CD4-positive, alpha-beta T cell treated with Interleukin-1 beta for 1 hour (primary cell): ENCODE measurements at places on chromosomes 2 and 18.
A peak's percentile ranks its signal among the peaks of the same experiment; 100 is the strongest.

DNA sequence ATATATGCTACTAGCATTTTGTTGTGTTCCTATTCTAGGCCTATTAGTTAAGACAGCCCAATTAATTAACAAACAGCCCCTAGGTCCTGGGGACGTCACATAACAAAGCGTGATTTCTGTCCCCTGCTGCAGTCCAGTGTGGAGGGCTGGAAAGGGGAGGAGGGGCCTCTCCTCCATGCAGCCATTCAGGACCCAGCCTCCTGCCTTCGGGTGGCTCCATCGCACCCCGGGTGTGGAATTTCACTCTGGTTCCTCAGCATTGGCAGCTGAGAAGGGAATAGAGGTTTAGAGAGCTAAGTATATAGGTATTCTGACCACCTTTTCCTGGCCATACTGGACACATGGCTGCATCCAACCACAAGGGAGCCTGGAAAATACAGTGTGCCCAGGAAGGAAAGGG lies 42.4 kb downstream of the MC2R start:
- DNase-seq: no peak

DNA sequence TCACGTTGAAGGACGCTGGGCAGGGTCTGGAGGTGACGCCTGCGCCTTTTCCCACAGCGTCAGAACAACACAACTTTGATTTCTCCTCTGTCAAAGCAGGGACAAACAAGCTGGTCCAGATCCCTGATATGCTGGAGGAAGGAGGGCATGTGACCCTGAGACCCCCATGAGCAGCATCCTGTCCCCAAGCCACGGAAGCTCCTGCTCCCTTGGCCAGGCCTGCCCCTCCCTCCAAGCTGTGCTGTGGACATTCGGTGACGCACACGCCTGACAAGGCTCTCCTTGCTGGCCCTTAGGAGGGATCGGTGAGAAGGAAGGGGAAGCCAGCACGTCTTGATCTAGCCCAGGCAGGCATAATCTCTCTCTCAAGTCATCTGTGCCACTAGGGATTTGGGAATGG lies 11.3 kb downstream of the MLPH start:
- DNase-seq: no peak

DNA sequence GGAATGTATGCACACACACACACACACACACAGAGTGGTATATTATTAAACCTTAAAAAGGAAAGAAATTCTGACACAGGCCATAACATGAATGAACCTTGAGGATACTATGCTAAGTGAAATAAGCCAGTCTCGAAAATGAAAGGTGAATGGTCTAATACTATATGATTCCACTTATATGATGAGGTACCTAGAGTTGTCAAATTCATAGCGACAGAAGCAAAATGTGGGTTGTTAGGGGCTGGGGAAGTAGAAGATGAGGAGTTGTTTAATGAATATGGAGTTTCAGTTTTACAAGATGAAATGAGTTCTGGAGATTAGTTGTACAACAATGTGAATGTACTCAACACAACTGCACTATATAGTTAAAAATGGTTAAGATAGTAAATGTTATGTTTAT lies 118.1 kb downstream of the ABCA12 start:
- DNase-seq: no peak

DNA sequence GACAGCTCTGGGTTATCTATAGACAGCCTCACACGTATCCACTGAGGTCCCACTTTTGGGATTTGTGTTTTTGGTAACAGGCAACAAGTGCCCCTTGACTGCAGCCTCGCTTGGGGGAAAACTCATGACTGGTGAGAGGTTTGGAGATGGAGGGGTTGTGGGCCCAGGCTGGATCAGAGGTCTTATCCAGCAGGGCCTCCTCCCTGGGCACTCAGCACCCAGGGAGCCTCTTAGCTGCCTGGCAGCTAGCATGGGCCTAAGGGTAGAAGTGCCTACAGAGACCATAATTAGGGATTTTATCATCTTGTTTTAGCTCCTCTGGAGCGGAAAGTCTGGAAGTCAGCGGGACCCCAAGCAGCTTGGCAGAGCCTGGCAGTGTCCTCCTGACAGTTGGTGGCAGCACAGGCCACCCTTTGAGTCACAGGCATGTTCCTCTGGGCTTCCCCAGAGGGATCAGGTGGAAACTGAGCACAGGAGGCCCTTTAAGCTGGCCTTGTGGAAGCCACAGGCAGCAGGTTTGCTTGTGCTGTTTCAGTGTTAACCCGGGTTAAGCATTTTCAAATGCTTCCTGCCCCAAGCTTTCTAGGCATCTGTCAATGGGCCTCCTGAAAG lies 143.1 kb downstream of the KCTD1 start:
- DNase-seq: no peak

DNA sequence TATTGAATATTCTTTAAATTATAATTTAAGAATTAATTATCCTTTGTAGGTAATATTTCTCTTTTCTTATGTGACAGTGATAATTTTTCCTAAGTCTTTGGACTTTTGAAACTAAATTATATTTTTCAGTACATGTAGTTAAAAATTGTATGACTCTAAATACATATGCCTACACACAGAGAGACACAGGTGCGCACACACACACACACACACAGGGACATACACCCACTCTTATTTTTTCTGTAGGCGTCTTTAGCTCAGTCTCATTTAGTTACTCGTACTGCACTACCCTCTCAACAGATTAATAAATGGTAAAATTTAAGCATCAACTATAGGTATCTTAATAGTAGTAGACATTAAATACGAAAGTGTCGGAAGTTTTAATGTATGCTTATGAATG lies 56.1 kb downstream of the ZNF236 start:
- no peak for DNase-seq

- no peak for DNase-seq
Observed at GRCh38 chr2:192010073-192010472, 163.2 kb upstream of the CAVIN2 start.

DNA sequence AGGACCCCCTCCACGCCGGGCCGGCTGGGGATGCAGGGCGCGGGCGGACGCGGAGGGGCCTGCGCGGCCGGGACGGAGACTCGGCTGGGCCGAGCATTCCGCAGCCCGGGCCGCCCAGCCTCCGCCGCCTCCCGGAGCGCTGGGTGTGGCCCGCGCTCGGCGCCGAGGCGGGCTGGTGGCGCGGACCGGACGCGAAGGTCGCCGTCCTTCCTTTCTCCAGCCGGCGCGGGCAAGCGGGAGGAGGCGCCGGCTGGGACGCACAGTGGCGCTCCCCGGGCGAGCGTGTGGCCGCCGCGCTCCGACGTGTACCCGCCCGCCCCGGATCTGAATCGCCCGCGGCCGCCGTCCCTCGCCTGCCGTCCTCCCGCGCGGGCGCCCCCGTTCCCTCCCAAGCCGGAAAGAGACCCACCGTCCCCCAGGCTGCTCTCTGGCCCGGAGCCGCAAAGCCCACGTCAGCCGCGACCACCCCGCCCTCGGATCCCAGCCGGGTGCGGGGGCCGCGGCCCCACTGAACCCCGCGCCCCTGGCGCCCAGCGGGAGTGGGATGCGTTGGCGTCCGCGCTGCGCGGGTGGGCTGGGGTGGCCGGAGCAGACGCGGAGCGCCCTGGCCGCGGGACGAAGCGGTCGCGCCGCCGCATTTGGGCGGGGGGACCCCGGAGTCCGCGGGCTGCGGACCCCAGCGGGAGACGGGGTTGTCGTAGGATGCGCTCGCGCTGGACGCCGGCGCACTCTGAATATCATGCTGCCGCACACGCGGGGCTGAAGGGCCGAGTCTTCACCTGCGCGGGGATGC lies 634 bp downstream of the SPATS2L start:
- peak; percentile 8 for DNase-seq
